Nephron progenitor cell (in vitro differentiated cells): ENCODE measurements at places on chromosomes 13 and 19.

- peaks cover 4% of the 10 kb centered on the region for H3K4me1 ChIP-seq
- H3K27ac ChIP-seq = no peak overlapping the region
- H3K27me3 ChIP-seq = no peaks in the 10 kb centered on the region
- H3K36me3 ChIP-seq = no peaks in the 10 kb centered on the region
- DNase-seq = peak; percentile 1
Measured at GRCh38 chr13:86003029-86003428, 203.8 kb upstream of the SLITRK6 start.

DNA sequence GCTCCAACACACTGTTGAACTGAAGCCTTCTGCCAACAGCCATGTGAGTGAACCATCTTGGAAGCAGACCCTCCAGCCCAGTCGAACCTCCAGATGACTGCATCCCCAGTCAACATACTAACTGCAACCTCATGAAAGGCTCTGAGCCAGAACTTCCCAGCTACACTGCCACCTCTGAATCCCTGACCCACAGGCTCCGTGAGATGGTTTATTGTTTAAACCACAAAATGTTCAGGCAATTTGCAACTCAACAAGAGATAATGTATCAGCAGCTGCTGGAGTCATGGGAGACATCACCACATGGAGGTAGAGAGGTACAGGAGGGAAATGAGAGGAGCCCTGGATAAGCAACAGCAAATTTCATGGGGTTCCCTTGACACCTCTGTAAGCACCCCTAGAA is 266.4 kb upstream of the NBEA start:
- H3K4me1 ChIP-seq = no peaks in the 10 kb centered on the region
- no peak for DNase-seq
- H3K27ac ChIP-seq = no peak overlapping the region

- H3K36me3 ChIP-seq = peaks cover 53% of the 10 kb centered on the region
- no peak for DNase-seq
- H3K4me3 ChIP-seq = no peak overlapping the region
- H3K4me1 ChIP-seq = no peaks in the 10 kb centered on the region
Measured at GRCh38 chr13:49256841-49257240, 9.1 kb downstream of the CDADC1 start.

DNA sequence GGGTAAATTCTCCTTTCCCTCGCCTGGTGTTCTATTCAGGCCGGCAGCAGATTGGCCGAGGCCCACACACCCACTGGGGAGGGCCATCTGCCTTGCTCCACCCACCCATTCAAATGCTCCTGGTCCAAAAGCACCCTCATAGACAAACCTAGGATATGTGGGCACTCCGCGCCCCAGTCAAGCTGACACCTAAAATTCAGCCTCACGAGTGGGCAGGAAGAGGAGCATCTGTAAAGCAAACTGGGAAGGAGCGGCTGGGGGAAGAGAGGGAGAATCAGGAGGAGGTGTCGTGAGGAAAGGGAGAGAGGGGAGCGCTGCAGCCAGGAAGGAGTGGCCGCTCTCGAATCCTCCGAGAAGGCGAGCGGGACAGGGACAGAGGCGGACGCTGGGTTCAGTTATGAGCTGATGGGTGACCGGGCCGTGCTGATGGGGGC is 136.9 kb downstream of the USP12 start:
- no peaks in the 10 kb centered on the region for H3K36me3 ChIP-seq
- H3K27ac ChIP-seq = no peak overlapping the region
- peak overlapping the region; percentile 75 for H3K4me3 ChIP-seq
- peak; percentile 42 for DNase-seq

GRCh38 chr19:10388957-10389356 is 8.6 kb upstream of the TYK2 start:
- DNase-seq = peak; percentile 95
- H3K4me3 ChIP-seq = no peak overlapping the region
- no peak overlapping the region for H3K27ac ChIP-seq
- H3K27me3 ChIP-seq = peaks cover 12% of the 10 kb centered on the region

DNA sequence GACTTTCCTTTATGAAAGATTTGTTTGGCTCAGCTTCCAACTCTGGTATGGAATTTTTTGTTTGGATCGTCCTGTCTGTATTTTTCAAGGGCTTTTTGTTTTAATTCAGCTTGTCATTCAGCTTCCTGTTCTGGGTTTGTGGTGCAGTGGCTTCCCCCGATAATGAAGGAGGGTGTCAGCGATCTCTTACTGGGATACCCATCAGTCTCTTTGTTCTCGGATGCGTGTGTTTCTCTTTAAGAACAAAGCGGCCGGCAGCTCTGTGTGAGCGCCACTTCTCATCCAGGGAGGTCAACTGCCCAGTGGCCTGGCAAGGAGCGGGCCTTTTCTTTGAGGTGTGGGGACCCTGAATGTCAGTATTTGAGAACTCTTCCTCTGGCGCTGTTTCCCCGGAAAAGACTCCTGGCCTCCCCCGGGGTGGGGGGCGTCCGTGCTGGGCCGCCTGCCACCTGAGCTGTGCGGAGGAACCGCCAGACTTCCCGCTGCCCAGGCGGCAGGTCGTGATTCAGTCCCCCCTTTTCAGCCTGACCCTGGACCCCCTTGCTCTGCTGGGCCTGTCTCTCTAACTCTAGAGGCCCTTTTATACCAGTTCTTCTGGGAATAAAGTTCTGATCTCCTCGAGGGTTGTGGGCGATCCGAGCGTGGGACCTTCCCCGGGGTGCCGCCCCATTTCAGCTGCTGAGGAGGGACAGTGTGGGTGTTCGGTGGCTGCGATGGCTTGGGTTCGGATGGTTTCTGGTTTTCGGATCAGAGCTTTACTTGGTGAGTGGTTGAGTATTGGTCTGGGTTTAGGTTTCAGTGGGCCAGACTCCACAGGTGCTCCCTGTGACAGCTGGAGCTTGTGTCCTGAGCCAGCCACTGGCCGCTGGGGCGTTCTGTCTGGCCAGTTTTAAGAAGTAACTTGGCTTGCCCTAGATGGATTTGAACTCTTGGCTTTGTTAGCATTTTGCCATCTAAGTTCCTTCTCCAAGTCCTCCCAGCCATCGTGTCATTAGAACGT is 3.4 kb downstream of the SF3A2 start:
- DNase-seq = peak; percentile 28
- peaks cover 64% of the 10 kb centered on the region for H3K4me1 ChIP-seq
- peak overlapping the region; percentile 89 for H3K4me3 ChIP-seq
- H3K27me3 ChIP-seq = no peaks in the 10 kb centered on the region

- DNase-seq = no peak
- peak overlapping the region; percentile 67 for H3K4me3 ChIP-seq
- peaks cover 81% of the 10 kb centered on the region for H3K4me1 ChIP-seq
- H3K27ac ChIP-seq = peak overlapping the region; percentile 96
- no peaks in the 10 kb centered on the region for H3K27me3 ChIP-seq
Measured at GRCh38 chr19:4987692-4988370, 18.9 kb downstream of the KDM4B start.

GRCh38 chr19:45016388-45017314 is 15.4 kb downstream of the RELB start:
- no peaks in the 10 kb centered on the region for H3K27me3 ChIP-seq
- no peaks in the 10 kb centered on the region for H3K36me3 ChIP-seq
- DNase-seq = peak; percentile 77
- H3K4me1 ChIP-seq = no peaks in the 10 kb centered on the region

- H3K27me3 ChIP-seq = peaks cover 6% of the 10 kb centered on the region
- no peak overlapping the region for H3K27ac ChIP-seq
- no peaks in the 10 kb centered on the region for H3K36me3 ChIP-seq
- no peak for DNase-seq
- no peak overlapping the region for H3K4me3 ChIP-seq
Measured at GRCh38 chr13:90445179-90445578, 902.3 kb upstream of the MIR17HG start.

DNA sequence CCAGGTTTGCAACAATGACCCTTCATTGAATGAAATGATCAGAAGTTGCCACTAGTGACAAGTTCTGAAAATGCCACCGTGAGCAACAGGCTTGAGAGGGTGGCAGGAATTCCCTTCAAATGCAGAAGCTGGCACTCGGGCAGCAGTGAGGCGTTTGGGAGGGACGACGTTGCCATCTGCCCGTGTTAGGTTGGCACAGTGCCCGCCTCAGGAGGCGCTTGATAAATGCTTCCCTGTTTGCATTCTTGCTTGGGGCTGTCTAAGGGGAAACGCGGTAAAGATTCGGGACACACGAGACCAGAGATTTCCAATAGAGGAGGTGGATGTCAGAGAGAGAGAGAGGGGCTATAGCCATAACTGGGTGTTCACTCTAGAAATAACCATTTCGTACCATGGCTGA is 101.9 kb downstream of the TEX29 start:
- H3K36me3 ChIP-seq = no peaks in the 10 kb centered on the region
- H3K4me1 ChIP-seq = peaks cover 17% of the 10 kb centered on the region
- H3K27me3 ChIP-seq = peaks cover 14% of the 10 kb centered on the region
- H3K4me3 ChIP-seq = no peak overlapping the region
- no peak overlapping the region for H3K27ac ChIP-seq

DNA sequence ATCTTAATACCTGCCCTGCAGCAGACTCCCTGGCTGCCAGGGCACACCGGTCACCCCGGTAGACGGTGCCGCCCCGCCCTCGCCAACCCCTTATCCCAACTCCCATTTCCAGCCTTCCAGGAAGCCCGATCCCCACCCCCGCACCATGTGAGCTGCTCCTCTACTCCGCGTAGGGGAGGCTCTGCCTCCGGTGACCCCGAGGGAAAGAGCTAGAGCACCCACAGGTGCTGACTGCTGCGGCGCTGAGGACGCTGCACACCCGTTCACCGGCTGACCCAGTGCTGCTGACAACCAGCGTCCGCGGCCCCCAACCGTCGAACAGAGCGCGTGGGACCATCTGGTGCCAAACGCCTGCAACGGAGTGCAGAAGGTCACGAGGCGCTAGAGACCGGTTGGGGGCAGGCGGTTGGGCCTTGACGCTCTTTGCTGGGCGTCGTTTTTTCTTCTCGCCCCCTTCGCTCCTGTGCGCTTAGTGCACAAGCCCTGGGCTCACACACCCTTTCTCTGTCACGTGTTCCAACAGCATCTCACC is 59.6 kb upstream of the ZNF599 start:
- peaks cover 6% of the 10 kb centered on the region for H3K36me3 ChIP-seq
- no peak overlapping the region for H3K27ac ChIP-seq
- no peak overlapping the region for H3K4me3 ChIP-seq
- no peaks in the 10 kb centered on the region for H3K4me1 ChIP-seq
- DNase-seq = no peak
- H3K27me3 ChIP-seq = peaks cover 29% of the 10 kb centered on the region

GRCh38 chr13:18951412-18951811 is 230.2 kb downstream of the TUBA3C start:
- H3K4me3 ChIP-seq = no peak overlapping the region
- no peak for DNase-seq
- no peaks in the 10 kb centered on the region for H3K27me3 ChIP-seq
- H3K36me3 ChIP-seq = peaks cover 5% of the 10 kb centered on the region

DNA sequence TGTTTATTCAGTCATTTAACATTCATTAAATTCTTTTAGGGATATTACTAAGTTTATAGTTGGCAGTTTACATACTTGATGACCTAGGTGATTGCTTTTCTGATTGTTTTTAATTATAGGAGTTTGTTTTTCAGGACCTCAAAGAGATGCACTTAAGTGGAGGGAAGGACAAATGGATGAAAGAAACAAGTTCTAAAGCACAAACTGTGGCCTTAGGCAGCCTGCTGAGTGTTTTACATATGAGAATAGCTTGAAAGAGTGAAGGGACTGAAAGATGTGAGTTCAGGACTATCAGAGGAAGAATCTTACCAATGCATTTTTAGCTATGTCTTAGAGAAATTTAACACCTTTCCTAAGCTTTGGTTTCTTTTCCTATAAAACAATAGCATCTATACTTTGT is 402.6 kb downstream of the KLF12 start:
- H3K36me3 ChIP-seq = peaks cover 4% of the 10 kb centered on the region
- H3K4me1 ChIP-seq = no peaks in the 10 kb centered on the region
- no peak overlapping the region for H3K27ac ChIP-seq
- no peak overlapping the region for H3K4me3 ChIP-seq

- no peak overlapping the region for H3K4me3 ChIP-seq
- peaks cover 35% of the 10 kb centered on the region for H3K4me1 ChIP-seq
- H3K27me3 ChIP-seq = peaks cover 43% of the 10 kb centered on the region
Measured at GRCh38 chr19:7852851-7853769, 21.1 kb downstream of the PRR36 start.

- H3K27ac ChIP-seq = no peak overlapping the region
- H3K27me3 ChIP-seq = peaks cover 98% of the 10 kb centered on the region
- H3K4me1 ChIP-seq = peaks cover 7% of the 10 kb centered on the region
- H3K36me3 ChIP-seq = no peaks in the 10 kb centered on the region
- H3K4me3 ChIP-seq = no peak overlapping the region
- no peak for DNase-seq
Measured at GRCh38 chr19:2970201-2970835, 7.0 kb upstream of the TLE6 start.

DNA sequence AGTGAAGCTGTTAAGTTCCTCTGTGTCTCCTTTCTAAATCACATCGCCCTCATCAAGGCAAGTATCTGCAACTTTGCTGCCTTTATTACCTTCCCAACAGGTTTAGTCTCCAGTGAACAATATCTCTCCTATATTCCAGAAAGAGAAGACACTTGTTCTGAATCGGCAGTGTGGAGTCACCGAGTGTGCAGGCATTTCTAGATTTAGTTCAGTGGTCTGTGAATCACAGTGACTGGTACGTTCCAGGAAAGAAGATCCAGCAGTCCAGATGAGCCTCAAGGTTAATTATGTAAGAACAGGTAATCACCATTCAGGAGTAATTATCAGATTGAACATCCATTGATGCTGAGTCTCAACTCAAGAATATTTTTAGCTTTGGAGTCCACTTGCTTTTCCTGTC is 497.0 kb downstream of the FOXO1 start:
- H3K36me3 ChIP-seq = no peaks in the 10 kb centered on the region
- no peak for DNase-seq
- no peak overlapping the region for H3K27ac ChIP-seq
- H3K27me3 ChIP-seq = peaks cover 24% of the 10 kb centered on the region
- peaks cover 39% of the 10 kb centered on the region for H3K4me1 ChIP-seq

- H3K27ac ChIP-seq = no peak overlapping the region
- no peaks in the 10 kb centered on the region for H3K4me1 ChIP-seq
- no peak for DNase-seq
- H3K4me3 ChIP-seq = no peak overlapping the region
- no peaks in the 10 kb centered on the region for H3K27me3 ChIP-seq
Measured at GRCh38 chr13:78631077-78631476, 27.7 kb upstream of the POU4F1 start.

- peaks cover 3% of the 10 kb centered on the region for H3K27me3 ChIP-seq
- H3K4me1 ChIP-seq = peaks cover 16% of the 10 kb centered on the region
- H3K36me3 ChIP-seq = no peaks in the 10 kb centered on the region
Measured at GRCh38 chr13:26557051-26557392, 461 bp upstream of the WASF3 start.
